ENCODE measurements at places on chromosomes 3 and 15.

- no peak for DNase-seq
Measured at GRCh38 chr3:158769952-158770740, 31.7 kb upstream of the MFSD1 start.

DNA sequence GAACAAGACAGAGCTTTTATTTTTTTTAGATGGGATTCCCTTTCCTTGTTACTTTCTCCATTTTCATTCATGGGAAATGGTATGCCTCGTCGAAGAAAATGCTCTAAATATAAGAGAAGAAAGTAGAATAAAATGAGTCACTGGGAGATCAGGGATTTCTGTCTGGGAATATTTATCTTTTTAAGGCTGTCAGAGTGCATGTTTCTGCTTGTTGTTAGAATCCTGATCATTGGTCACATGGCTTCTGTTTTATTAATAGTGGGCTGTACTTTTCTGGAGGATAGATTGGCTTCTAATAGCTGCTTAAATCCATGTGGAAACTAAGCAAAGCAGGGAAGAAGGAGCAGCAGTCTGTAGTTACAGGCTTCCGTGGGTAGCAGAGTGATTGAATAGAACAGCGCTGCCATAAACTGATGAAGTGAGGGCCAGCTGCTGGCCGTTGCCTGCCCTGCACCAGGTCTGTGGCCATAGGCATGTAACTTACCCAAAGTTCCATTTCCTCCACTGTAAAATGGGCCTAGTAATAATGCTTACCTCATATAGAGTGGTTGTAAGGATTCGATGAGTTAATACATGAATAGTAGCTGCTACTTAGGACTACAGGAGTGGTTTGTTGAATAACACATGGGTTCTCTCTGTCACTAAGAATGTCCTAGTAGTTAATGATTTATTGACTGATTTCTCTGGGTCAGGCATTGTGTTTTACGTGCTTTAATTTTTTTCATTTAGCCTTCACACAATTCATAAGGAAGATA lies 289.9 kb downstream of the SATB1 start:
- DNase-seq = no peak

GRCh38 chr3:6965881-6966280 lies 105.0 kb downstream of the GRM7 start:
- no peak for DNase-seq

- DNase-seq = no peak
Measured at GRCh38 chr15:62020576-62021160, 39.6 kb downstream of the VPS13C start.

DNA sequence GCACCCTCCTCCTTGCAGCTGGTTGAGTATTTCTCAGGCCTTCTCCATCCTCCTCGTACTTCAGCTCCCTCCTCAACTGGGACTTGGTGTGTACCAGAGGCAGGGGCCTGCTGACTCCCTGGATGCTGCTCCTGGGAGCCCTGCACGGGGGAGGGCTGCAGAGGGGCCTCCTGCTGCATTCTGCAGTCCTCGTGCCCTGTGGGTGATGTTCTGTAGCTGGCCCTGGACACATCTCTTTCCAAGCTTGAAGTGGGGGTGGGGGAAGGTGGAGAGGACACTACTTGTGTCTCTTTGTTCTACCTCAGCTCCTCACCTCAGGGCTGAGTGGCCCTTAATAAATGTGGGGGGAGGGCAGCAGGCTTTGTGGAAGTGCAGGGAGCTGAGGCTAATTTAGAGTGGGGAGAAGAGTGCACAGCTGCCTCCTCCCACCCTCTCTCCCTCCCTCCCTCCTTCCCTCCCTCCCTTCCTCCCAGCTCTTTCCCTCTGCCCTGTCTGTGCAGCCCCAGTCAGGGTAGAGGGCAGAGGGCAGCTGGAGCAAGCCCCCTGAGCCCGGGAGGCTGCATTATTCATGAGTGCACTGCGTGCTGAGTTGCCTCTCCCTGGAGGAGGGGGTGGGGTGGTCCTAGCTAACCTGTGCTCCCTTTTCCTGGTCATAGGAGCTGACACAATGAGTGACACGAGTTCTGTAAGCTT lies 3.7 kb upstream of the GRM2 start:
- no peak for DNase-seq

DNA sequence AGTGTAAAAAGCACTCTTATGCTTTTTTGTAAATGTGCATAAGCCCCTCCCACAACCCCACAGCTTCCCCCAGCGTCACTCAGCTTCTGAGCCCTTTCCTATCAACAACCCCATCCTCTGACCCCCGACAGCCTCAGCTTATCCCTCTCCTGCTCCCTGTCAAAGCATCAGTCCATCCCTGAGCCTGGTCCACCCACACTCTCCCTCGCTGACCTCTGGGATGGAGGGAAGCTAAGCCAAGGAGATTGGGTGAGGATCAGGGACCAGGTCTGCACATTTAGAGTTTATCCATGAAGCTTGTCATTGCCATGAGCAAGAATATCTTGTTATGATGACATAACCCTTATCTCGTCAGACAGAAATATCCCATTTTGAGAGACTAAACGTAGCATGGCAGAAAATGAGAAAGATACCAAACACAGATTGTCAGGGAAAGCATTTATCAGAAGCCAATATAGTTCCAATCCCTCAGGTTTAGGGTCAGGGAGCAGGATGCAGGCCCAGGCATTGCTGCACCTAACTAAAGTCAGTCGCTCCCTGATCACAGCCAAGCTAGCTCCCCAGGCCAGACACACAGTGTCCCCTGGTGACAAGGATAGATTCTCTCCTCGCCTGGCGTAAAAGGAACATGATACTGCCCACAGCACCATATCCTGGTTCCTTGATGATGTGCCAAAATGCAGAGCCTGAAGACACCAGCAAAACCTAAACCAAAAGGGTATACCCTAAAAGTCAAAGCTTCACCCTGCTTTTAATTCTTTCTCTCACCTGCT lies 66.9 kb downstream of the DCLK3 start:
- DNase-seq = no peak

- DNase-seq = no peak
Measured at GRCh38 chr15:61092361-61093157, 136.5 kb downstream of the RORA start.

- no peak for DNase-seq
Measured at GRCh38 chr15:72790302-72790910, 6.8 kb upstream of the ADPGK start.

- DNase-seq = peak; percentile 42
Measured at GRCh38 chr3:42638339-42638842, 15.1 kb upstream of the ZBTB47 start.

GRCh38 chr3:125624341-125624740 lies 29.0 kb upstream of the OSBPL11 start:
- DNase-seq = no peak

- no peak for DNase-seq
Measured at GRCh38 chr3:134242649-134243617, 7.7 kb downstream of the RYK start.
